ENCODE measurements at places on chromosomes 3 and 15. TPM values are rescaled to one million over a fixed set of nuclear protein-coding genes. Genes with fewer than 3 reads are reported as not detected.

DNA sequence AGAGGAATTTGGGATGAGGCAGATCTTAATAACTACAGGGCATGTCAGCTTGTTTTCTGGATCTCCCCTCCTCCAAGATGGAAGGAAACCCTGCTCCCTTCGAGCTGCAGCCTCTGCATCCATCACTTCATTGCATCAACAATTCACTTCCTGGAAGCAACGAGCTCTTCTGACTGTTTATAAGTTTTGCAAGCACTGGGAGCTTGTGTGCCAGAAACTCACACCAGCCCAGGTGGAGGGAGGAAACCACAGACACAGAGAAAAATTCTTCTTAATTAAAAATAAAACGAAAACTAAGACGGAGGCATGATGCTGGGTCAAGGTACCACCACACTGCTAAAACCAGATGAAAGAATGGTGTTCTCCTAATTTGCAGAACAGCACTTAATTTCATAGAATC is 10.6 kb downstream of the LRIG1 start:
- H3K4me3 ChIP-seq: no peak overlapping the region
- H3K4me1 ChIP-seq: peaks cover 35% of the 10 kb centered on the region
- no peaks in the 10 kb centered on the region for H3K36me3 ChIP-seq
- H3K27me3 ChIP-seq: no peaks in the 10 kb centered on the region
- DNase-seq: no peak
- no peak overlapping the region for H3K27ac ChIP-seq

GRCh38 chr15:40279437-40280141 is 3.3 kb downstream of the ANKRD63 start:
- no peak overlapping the region for H3K27ac ChIP-seq
- H3K4me3 ChIP-seq: no peak overlapping the region
- peak; percentile 80 for DNase-seq
- H3K4me1 ChIP-seq: no peaks in the 10 kb centered on the region

DNA sequence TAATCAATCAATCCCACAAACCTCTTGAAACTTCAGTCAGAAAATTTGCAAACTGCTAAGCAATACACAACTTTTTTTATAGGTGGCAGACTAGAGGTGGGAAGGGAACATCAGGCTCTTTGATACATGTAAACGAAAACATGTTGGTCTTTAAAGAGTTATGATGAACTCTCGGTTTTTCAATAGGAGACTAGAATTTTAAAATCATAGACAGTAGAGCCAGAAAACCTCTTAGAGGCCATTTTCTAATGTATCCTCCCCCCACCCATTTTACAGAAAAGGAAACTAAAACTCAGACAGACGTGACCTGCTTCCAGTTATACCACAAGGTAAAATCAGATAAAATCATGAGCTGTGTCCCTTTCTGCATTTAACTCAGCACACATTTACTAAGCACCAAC is 179.1 kb upstream of the LPP start:
- H3K36me3 ChIP-seq: no peaks in the 10 kb centered on the region
- no peak for DNase-seq
- no peak overlapping the region for H3K4me3 ChIP-seq
- H3K27ac ChIP-seq: no peak overlapping the region
- peaks cover 44% of the 10 kb centered on the region for H3K4me1 ChIP-seq

GRCh38 chr3:135349254-135349948 is 554.3 kb downstream of the EPHB1 start:
- H3K27me3 ChIP-seq: no peaks in the 10 kb centered on the region
- H3K4me1 ChIP-seq: no peaks in the 10 kb centered on the region
- DNase-seq: no peak
- H3K4me3 ChIP-seq: no peak overlapping the region

DNA sequence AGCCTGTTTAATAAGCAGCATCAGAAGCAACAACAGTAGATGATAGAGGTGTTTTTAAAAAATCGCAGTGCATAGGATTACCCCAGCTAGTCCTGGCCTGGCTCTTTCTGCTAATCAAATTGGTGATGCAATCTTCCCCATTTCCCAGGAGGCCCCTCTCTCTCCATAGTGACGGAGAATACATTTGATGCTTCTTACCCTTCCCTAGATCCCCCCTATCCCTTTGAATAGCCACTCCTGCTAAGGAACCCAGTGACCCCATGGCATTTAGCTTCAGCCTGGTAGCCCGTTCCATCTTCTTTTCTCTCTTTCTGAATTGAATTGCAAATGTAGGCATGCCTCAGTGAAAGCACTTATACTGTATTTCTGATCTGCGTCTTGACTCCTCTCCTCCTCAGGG is 223.6 kb upstream of the GAP43 start:
- no peak overlapping the region for H3K27ac ChIP-seq
- H3K27me3 ChIP-seq: no peaks in the 10 kb centered on the region
- H3K4me1 ChIP-seq: peaks cover 9% of the 10 kb centered on the region
- H3K4me3 ChIP-seq: no peak overlapping the region
- H3K36me3 ChIP-seq: no peaks in the 10 kb centered on the region

DNA sequence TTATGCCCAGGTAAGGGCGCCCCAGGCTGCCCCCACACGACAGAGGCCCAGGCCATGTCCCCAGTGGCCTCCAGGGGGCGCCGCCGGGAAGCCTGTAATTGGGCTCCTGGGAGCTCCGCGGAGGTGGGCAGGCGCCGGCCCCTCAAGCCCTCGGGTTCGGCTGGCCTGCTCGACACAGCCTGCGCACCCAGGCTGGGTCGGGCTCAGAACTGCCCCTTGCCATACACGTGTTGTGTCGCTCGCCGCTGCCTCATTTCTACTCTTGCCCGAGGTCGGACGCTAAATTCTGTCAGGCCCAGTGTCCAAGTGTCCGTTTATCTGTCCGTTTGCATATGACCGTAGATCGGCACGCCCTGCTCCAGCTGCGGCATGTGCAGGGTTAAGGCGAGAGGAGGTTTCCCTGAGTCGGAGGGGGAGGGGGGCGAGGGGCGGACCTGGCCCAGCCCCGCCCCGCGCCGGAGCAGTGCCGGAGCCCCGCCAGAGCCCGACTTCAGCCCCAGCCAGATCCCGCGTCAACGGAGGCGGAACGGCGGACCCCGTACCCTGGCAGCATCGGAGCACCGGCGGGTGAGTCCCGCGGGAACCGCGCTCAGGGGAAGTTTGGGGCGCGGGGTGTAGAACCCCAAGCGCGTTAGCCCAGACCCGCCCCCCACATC is at the start of gene KLHDC8B:
Gene KLHDC8B (plus strand): TSS at position 480 of the 656 bp plus-strand sequence. CDS start 1,172 bp downstream, outside the sequence.
- no peak within 1 kb of the TSS for H3K27ac ChIP-seq
- peaks cover 8% of the 10 kb centered on the region for H3K36me3 ChIP-seq
- H3K27me3 ChIP-seq: no peaks in the 10 kb centered on the region
- no peaks in the 10 kb centered on the region for H3K4me1 ChIP-seq
- peak; percentile 90 for DNase-seq

GRCh38 chr3:138724443-138724842 is 110.3 kb downstream of the PIK3CB start:
- no peak overlapping the region for H3K27ac ChIP-seq
- H3K4me3 ChIP-seq: no peak overlapping the region
- H3K4me1 ChIP-seq: no peaks in the 10 kb centered on the region
- H3K27me3 ChIP-seq: no peaks in the 10 kb centered on the region
- no peak for DNase-seq
- H3K36me3 ChIP-seq: no peaks in the 10 kb centered on the region

GRCh38 chr3:7166460-7166859 is 305.5 kb downstream of the GRM7 start:
- H3K36me3 ChIP-seq: no peaks in the 10 kb centered on the region
- H3K4me1 ChIP-seq: no peaks in the 10 kb centered on the region
- no peak for DNase-seq
- no peaks in the 10 kb centered on the region for H3K27me3 ChIP-seq
- no peak overlapping the region for H3K4me3 ChIP-seq
- H3K27ac ChIP-seq: no peak overlapping the region

GRCh38 chr3:43640681-43641080 is 18.9 kb upstream of the ANO10 start:
- no peaks in the 10 kb centered on the region for H3K27me3 ChIP-seq
- no peak overlapping the region for H3K4me3 ChIP-seq
- no peak for DNase-seq
- peaks cover 5% of the 10 kb centered on the region for H3K36me3 ChIP-seq
- H3K27ac ChIP-seq: no peak overlapping the region

DNA sequence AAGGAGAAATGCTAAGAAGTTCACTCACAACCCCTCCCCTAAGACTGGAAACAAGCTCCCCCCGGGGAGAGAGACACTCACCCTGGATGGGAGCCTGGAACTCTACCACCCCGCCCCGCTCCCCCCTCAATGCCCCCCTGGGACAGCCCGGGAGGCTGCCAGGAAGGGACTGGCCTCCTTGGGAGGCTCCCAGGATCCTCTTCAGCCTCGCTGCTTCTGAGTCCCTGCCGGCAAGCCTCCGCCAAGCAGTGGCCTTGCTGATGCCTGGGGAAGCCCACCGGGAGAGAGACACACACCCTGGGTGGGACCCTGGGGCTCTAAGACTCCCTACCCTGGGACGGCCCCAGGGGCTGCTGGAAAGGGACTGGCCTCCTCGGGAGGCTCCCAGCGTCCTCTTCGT is 33.4 kb downstream of the CPEB1 start:
- H3K27me3 ChIP-seq: no peaks in the 10 kb centered on the region
- H3K36me3 ChIP-seq: no peaks in the 10 kb centered on the region
- no peak for DNase-seq
- no peak overlapping the region for H3K27ac ChIP-seq
- no peaks in the 10 kb centered on the region for H3K4me1 ChIP-seq

DNA sequence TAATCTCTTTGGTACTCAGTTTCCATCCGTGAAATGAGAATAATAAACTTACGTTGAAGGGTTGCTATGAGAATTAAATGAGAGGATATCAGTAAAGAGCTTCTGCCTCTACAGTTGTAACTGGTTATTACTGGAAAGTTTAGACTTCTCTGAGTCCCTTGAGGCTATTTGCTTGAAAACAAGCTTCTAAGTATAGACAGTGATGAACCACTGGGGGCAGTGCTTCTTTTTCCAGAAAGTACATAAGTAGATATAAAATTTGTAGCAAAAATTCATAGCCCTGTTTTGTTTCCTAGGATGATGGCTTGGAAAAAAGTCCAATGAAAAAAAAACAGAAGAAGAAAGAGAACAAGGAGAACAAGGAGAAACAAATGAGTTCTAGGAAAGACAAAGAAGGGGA is 87.1 kb downstream of the RGMA start:
- H3K27me3 ChIP-seq: no peaks in the 10 kb centered on the region
- DNase-seq: no peak
- no peak overlapping the region for H3K4me3 ChIP-seq
- H3K4me1 ChIP-seq: no peaks in the 10 kb centered on the region
- H3K27ac ChIP-seq: peak overlapping the region; percentile 6
- H3K36me3 ChIP-seq: peaks cover 92% of the 10 kb centered on the region

- H3K27me3 ChIP-seq: no peaks in the 10 kb centered on the region
- no peak overlapping the region for H3K27ac ChIP-seq
- no peaks in the 10 kb centered on the region for H3K36me3 ChIP-seq
- no peaks in the 10 kb centered on the region for H3K4me1 ChIP-seq
- no peak overlapping the region for H3K4me3 ChIP-seq
Observed at GRCh38 chr3:41653571-41654239, 308.2 kb downstream of the ULK4 start.

DNA sequence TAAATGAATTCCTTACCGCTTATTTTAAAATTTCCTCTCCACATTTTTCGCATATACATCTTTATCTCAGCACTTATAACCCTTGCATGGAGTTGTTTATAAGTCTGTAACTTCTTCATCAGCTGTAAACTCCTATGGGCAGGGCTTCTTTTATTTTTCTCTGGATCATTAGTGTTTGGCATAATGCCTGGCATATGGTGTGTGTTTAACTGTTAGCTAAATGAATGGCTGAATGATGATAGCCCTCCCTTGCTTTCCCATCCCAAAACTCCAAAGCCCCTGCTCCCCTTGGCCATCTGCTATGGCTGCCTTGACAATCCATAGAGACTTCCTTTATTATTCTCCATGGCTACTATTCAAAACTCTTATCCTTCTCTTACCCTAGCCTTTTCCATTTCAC is 48.1 kb upstream of the SEMA6D start:
- H3K4me3 ChIP-seq: no peak overlapping the region
- H3K36me3 ChIP-seq: no peaks in the 10 kb centered on the region
- no peaks in the 10 kb centered on the region for H3K27me3 ChIP-seq
- no peak overlapping the region for H3K27ac ChIP-seq
- no peaks in the 10 kb centered on the region for H3K4me1 ChIP-seq

DNA sequence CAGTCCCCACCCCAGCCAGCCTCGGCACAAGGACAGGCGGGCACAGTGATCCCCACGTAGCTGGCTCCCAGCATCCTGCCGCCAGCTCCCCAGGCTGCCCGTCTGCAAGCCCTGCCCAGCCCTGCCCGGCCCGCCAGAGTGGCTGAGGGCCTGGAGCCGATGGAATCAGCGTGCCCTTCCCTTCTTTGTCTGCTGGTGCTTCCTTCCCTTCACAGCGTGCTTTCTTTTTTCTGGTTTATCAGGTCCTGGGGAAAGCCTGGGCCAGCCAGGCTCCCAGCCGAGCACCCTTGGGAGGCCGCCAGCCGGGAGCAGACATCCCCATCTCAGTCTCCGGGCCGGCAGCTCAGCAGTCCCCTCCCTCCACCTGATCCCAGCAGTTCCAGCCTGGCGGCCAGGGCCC is 54.7 kb upstream of the SMAD6 start:
- H3K4me3 ChIP-seq: no peak overlapping the region
- H3K27me3 ChIP-seq: no peaks in the 10 kb centered on the region
- DNase-seq: no peak

DNA sequence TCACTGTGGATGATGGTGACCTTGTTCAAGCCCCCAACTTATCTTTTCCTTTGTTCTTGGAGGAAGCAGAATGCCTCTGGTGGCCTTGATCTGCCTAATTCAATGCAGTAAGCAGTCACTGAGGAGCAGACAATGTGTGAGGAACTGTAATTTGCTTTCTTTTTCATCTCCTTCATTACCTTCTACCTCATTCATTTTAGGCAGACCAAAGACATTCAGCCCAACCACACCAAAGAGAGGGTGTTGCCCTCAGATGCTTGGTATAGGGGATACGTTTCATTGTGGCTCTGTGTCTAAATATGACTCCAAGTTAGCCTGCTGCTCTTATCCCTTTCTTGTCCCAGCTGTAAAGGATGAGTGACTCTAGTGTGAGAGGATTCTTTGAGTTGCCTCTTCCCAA is 15.3 kb downstream of the EXOSC7 start:
- peaks cover 19% of the 10 kb centered on the region for H3K36me3 ChIP-seq
- H3K4me3 ChIP-seq: no peak overlapping the region
- H3K4me1 ChIP-seq: peaks cover 33% of the 10 kb centered on the region
- no peaks in the 10 kb centered on the region for H3K27me3 ChIP-seq

GRCh38 chr3:188776447-188776846 is 395.3 kb upstream of the TPRG1 start:
- no peaks in the 10 kb centered on the region for H3K4me1 ChIP-seq
- no peaks in the 10 kb centered on the region for H3K36me3 ChIP-seq
- no peak overlapping the region for H3K4me3 ChIP-seq
- H3K27me3 ChIP-seq: no peaks in the 10 kb centered on the region

ALDH1A2 gene
- total RNA-seq: 231 TPM

CLEC3B gene
- not detected for total RNA-seq

ACKR2 gene
- total RNA-seq: 1.5 TPM

GREM1 gene
- not detected for total RNA-seq

SNRPA1 gene
- 140 TPM for total RNA-seq

VPS39 gene
- total RNA-seq: 32.5 TPM

CATSPER2 gene
- 2.1 TPM for total RNA-seq

HRH1 gene
- 9.1 TPM for total RNA-seq

MRPL46 gene
- total RNA-seq: 47.6 TPM

CTXN2 gene
- total RNA-seq: not detected

NEK10 gene
- total RNA-seq: 2.3 TPM

CCR5 gene
- total RNA-seq: not detected

Measured in Calu3 (cell line).